ENCODE measurements at places on chromosomes 7 and 10. TPM values are rescaled to one million over a fixed set of nuclear protein-coding genes. Genes with fewer than 3 reads are reported as not detected.

Gene NPY
- 10.5 TPM for total RNA-seq

Gene SORBS1
- total RNA-seq = 114 TPM

Gene MMS19
- total RNA-seq = 53.3 TPM

Gene A1CF
- total RNA-seq = not detected

Gene VWDE
- 7.2 TPM for total RNA-seq

Gene GRIFIN
- total RNA-seq = not detected

Gene PROSER2
- 0.64 TPM for total RNA-seq

Gene MKX
- 1.8 TPM for total RNA-seq

Gene H2BK1
- total RNA-seq = not detected

All from cerebellum (tissue), 4 donors.